Endodermal cell (in vitro differentiated cells): ENCODE measurements at places on chromosomes 13 and 19.

DNA sequence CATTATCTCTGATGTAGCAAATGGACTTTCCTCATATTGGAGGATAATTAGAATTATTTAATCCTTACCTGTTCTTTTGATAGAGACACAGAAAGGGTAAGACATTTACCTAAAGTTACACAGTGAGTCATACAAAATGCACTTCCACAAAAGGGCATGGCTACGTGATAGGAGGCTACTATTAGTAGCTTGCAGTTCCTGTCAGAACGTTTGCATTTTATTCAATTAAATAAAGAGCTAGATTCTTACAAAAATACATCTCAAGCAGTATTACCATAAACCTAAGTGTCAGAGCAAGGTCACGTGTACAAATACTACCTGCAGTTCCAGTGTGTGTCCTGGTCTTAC, 120.6 kb downstream of the ESD start:
- no peak for DNase-seq

DNA sequence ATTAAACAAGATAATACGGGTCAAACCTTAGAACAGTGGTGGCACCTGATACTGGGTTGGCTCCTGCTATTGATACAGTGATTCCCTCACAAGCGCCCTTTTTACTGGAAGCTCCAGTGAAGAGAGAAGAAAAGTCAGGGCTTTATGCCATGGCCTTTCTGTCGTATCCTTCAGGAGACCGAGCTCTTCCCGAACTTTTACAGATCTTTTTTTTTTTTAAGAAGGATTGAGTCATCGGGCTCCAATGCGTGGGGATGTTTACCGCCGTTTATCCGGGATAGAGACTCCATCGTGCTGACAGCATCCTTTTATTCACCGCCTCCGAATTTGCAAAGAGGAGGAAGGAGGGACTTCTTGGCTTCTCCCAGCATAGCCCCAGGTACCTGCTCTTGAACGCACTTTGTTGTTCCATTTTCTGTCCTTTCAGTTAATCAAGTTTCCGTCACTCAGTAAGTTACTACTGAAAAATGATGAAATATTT, 574 bp downstream of the ZNF227 start:
- DNase-seq = peak; percentile 51

- peak; percentile 49 for DNase-seq
Measured at GRCh38 chr19:46898731-46899130, 37.9 kb downstream of the ARHGAP35 start.

- DNase-seq = no peak
Measured at GRCh38 chr13:88958821-88959220, 1287.7 kb downstream of the SLITRK5 start.

GRCh38 chr19:6613711-6614110, 22.8 kb upstream of the CD70 start:
- DNase-seq = no peak

- no peak for DNase-seq
Measured at GRCh38 chr19:3914199-3914598, 18.7 kb upstream of the NMRK2 start.

DNA sequence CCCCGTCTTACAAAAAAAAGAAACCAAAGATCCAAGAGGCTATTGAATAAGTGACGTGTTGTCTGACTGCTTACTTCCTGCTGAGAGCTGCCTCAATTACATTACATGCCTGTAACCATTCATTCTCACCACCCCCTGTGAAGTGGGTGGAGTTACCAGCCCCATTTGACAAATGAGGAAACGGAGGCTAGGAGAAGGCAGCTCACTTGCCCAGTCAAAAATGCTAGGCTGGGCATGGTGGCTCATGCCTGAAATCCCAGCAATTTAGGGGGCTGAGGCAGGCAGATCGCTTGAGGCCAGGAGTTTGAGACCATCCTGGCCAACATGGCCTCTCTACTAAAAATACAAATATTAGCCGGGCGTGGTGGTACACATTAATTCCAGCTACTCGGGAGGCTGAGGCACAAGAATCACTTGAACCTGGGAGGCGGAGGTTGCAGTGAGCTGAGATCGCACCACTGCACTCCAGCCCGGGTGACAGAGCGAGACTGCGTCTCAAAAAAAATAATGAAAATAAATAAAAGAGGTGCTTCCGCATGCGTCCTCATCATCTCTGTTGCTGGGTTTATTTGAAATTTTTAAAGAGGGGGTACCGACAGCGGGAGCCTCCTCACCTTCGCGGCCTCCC, 499 bp downstream of the LSM7 start:
- peak; percentile 90 for DNase-seq

- no peak for DNase-seq
Measured at GRCh38 chr13:40273253-40274025, 393.0 kb downstream of the FOXO1 start.

DNA sequence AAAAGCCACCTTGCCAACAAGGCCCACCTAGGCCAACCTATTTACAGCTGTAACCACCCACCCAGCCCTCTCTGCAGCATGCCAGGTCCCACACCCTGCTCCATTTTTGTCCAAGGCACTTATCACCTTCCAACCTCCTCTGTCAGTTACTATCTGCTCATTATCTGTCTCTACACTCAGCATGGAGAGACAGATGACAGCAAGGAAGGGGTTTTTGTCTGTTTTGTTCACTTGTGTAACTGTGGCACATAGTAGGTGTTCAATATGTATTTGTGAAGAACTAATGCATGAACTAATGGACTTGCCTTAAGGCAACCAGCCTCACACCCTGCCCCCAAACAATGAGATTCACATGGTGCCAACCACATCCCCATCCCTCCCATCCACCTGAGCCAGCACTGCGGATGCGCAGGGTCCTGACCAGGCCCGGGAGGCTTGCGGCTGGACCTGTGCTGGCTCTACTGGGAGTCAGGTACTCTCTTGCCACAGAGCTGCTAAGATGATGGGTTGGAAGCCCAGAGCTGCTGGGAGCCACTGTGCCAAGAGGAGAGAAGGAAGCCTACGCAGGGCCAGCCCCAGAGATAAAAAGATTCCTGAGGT, 17.3 kb downstream of the DEDD2 start:
- DNase-seq = no peak

DNA sequence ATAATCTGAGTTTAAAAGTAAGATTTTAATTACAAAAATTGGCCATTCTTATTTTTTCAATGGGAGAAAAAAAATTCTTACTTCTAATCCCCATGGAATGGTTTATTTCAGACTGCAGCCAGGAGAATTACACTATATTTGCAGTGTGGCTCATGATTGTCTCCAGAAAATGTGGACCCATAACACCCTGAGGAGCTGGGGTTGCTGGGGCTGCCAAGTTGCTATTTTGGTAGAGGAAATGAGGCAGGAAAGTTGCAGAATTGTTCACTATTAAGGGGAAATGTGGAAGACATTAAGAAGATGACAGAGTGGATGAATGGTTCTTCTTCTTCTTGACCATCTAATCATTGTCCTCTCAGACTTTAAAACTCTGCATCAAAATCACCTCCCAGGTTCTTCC, 4.6 kb upstream of the SCEL start:
- DNase-seq = no peak

- no peak for DNase-seq
Measured at GRCh38 chr19:4722671-4723594, 709 bp downstream of the DPP9 start.

DNA sequence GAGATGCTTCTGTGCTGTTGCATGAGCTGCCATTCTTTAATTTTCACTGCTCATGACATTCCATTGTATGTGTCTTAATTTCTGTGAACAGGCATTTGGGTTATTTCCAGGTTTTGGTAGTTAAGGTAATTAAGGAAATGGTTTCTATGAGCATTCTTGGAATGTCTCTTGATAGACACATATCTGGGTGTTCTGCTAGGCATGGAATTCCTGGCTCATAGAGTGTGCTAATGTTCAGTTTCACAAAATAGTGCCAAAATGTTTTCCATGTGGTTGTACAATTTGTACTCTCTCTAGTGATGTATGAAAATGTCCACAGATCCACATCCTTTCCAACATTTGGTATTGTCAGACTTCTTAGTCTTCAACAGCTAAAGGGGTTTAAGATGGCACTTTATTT, 680.9 kb upstream of the SGCG start:
- no peak for DNase-seq

- DNase-seq = no peak
Measured at GRCh38 chr13:34065928-34066327, 248.0 kb downstream of the RFC3 start.

GRCh38 chr13:48068952-48069351, 26.0 kb downstream of the MED4 start:
- no peak for DNase-seq

GRCh38 chr13:114310956-114311355, 3.3 kb upstream of the CHAMP1 start:
- DNase-seq = no peak

- DNase-seq = no peak
Measured at GRCh38 chr13:28056970-28057712, 43.2 kb downstream of the FLT3 start.

DNA sequence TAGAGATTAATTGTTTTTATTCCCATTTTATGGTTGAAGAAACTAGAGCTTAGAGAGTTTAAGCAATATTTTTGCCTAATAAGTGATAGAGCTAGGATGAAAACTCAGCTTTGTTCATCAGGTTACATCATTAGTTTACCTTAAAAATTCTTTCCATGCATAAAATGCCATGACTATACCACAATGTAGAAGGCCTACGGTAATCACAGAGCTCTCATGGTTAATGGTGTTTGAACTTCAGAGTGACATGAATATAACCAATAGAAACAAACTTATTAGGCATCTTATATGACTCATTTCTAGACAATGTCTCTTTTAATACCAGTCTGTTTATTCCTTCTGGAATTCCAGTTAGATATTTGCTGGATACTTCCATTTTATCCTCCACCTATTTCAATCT, 78.5 kb downstream of the FGF9 start:
- no peak for DNase-seq

- DNase-seq = no peak
Measured at GRCh38 chr13:50303963-50304721, 288.9 kb downstream of the KCNRG start.

- no peak for DNase-seq
Measured at GRCh38 chr19:3161453-3161852, 17.1 kb upstream of the S1PR4 start.

DNA sequence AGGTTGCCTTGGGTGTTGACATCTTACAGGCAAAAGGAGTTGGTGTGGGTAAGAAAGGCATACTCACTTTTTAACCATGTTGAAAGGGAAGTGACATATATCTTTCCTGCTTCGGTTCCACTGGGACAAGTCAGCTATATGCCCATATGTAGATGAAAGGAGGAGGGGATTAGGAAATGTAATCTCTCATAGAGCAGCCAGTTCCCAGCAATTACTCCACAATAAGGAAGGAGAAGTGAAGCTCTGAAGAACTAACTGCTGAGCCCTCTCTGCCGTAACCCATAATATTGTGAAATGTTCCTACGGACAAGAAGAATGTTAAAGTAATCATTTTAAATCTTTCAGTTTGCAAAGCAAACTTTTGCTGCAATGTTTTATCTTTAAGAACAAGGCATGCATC, 82.2 kb downstream of the EDNRB start:
- no peak for DNase-seq

GRCh38 chr19:40411125-40411842, 1.9 kb downstream of the PRX start:
- peak; percentile 45 for DNase-seq

GRCh38 chr13:106498158-106498557, 37.3 kb downstream of the EFNB2 start:
- DNase-seq = no peak

DNA sequence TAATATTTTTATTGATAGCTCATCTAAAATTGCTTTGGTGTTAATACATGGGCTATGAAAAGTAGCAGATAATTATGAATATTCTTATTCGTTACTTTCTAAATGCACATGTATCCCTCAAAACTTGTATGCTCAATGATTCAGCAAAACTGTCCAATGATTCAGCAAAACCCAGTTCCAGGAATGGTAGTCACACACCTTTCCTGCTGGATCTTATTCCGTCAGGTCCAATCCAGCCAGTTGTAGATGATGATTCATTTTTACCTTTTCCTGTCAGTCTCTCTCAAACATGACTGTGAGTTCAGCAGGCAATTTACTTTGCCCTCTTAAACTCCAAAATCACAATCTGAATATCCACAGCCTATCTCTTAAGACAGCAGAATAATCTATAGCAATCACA, 1082.6 kb downstream of the EFNB2 start:
- no peak for DNase-seq

DNA sequence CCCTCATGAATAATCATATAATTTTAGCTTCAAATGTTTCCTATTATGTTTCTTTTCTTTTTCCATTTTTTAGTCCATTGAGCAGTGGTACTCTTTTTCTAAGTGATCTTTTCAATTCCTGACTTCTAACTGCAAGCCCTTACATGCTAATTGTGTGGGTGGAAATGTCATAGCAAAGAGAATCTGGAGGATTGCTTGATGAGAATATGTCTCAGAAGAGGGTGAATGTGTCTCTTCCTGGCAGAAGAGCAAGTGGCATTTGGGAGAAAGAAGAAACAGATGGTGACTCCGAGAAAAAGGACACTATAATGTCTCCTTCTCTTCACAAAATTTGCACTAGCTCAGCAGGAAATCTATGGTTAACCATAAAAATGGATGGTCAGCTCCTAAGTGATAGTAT, 2320.0 kb downstream of the PCDH9 start:
- no peak for DNase-seq

- DNase-seq = peak; percentile 28
Measured at GRCh38 chr19:29321116-29321515, 108.2 kb upstream of the UQCRFS1 start.

GRCh38 chr19:4506449-4507149, 11.7 kb downstream of the PLIN4 start:
- no peak for DNase-seq

GRCh38 chr19:55418185-55418584, 10.6 kb upstream of the UBE2S start:
- peak; percentile 89 for DNase-seq

- no peak for DNase-seq
Measured at GRCh38 chr13:44497801-44498200, 78.3 kb downstream of the TSC22D1 start.

GRCh38 chr13:28044608-28045007, 55.8 kb downstream of the FLT3 start:
- no peak for DNase-seq

GRCh38 chr19:55681131-55682092, 6.4 kb downstream of the EPN1 start:
- no peak for DNase-seq

DNA sequence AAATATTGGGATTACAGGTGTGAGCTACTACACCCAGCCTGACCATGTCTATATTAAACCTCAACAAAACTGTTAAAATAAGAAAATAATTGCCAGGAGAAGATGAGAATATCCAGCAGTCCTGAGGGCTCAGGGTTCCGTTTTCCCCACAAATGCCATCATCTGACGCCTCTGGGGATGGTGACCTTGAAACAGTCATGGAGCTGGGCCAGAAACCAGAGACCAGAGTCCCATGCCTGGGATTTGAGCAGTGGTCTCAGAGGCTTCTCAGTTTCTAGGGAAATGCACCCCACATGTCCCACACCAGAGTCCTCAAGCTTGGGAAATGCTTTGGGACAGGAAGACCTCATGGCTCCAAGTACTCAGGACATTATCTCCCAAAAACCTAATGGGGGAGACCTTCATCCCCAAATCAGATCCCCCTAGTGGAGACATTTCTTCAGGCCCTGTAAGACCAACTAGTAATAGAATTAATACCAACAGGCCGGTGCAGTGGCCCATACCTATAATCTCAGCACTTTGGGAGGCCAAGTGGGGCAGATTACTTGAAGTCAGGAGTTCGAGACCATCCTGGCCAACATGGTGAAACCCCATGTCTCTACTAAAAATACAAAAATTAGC, 2.9 kb upstream of the MAP1S start:
- no peak for DNase-seq
